ENCODE measurements at places on chromosomes 2 and 18.

- DNase-seq: no peak
Observed at GRCh38 chr2:96788442-96789244, 27.4 kb upstream of the CNNM3 start.

GRCh38 chr2:172280571-172281361 is 146.6 kb upstream of the ITGA6 start:
- no peak for DNase-seq

DNA sequence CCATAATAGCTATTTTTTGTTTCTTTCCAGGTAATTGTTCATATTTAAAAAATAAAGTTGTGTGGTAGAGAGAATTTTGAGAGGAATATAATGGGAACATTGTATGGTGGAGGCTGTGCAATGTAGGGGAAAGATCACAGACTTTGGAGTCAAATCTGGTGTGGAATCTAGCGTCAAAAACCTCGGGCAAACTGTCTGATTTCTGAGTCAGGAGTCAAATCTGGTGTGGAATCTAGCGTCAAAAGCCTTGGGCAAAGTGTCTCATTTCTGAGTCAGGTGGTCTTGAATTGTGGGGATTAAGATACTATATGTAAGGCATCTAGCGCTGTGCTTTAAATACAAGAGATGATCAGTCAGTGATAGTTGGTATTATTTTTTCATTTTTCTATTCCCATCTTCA is 5.1 kb downstream of the PTPN4 start:
- no peak for DNase-seq

DNA sequence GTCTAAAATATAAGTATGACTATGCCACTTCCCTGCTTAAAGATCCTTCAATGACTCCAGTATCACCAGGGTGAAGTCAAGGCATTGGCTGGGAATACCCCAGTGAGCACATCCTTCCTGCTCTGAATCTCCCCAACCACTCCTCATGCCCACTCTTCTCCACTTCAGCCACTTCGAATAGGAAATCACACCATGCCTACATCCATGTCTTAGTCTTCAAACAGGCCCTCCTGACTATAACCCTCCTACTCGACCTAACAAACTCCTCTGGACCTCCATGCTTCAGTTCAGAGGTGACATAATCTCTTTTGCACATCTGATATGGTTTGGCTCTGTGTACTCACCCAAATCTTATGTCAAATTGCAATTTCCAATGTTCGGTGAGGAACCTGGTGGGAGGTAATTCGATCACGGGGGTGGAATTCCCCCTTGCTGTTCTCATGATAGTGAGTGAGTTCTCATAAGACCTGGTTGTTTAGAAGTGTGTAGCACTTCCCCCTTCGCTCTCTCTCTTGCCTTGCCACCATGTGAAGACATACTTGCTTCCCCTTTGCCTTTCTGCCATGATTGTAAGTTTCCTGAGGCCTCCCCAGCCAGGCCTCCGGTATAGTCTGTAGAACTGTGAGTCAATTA is 87.8 kb upstream of the TFCP2L1 start:
- DNase-seq: no peak

- DNase-seq: no peak
Observed at GRCh38 chr2:232455426-232456255, at the start of gene ALPI. Gene ALPI, plus strand, starts transcription at chr2:232456153. Its CDS starts 47 bp downstream, at chr2:232456200.

DNA sequence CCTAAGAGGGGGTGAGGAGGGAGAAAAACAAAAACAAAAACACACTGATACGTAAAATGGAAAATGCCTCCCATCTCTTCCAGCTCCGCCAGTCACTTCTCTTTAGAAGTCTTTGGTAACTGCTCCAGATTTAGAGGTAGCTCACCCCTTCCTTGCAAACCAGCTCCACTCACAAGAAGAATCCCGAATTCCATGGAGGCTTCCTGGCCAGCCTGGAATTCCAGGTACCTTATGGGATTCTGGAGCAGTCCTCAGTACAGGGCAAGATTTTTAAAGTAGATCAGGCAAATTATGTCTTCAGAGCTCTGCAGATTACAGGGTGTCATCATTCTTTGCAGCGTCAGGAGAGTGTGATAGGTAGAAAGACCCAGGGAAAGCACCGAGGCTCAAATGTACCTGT is 4.8 kb downstream of the STON1 start:
- no peak for DNase-seq

- no peak for DNase-seq
Observed at GRCh38 chr2:209864716-209865295, 93.2 kb downstream of the UNC80 start.

DNA sequence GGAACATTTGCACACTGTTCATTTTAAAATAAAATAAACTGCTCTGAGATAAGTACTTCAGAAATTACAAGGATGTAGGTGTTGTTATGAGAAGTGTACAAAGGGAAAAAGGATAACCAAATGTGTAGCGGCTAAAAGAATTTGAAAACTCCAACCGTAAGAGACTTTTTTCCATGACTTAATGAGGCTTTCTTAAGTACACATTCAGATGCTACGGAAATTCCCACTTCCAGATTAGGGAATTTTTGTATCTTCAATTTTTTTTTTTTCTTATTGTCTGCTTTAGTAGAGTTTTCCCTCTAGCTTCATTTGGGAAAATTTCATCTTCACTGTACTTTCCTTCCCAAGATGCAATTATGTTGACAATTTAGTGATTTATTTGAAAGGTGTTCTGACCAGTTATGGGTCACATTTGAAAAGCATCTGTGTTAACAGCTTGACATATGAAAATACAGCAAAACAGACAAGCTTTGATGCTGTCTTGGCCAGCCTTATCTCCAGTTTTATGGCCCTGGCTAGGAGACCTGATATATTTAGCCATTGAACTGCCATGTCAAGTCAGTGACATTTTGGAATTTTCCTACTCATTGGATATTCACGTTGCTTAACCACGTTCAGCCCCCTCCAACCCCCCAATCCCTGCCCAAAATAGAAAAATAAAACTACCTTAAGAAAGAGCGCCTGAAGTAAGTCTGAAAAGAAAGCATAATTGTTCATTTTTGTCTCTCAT is 105.6 kb downstream of the FEZ2 start:
- DNase-seq: no peak

DNA sequence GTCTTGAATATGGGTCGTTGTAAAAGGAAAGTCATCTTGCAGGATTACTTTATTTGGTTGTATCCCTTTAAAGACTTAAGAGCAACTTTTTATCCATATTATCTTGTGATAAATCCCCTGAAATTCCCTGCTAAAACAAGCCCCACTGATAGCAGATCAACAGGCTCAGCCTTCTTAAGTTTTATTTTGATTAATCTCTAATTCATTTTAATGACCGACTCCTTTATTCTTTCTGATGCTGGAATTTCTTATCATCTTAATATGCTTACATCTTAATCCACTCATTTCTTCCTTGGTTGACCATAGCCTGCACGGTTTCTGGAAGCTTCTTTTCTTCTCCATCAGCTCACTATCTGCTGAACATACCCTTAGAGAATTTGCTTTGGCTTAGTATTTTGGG is 188.5 kb upstream of the CCDC68 start:
- DNase-seq: no peak

DNA sequence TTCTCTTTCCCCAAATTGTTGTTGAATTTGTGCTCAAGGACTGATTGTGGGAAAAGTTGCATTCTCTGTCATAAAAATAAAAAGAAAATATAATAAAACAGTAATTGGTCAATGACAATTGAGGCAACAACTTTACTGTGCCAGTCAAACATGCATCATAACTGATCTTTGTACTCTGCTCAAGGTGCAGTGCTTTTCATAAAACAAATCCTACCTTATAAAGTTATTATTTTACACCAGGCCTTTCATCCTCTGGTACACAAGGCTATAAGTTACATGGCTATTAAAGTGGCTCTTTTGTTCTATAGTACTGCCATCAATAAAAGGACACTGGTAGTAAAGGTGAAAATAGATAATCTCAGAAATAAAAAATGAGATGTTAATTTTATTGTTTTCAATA is 761.9 kb downstream of the SATB2 start:
- no peak for DNase-seq

DNA sequence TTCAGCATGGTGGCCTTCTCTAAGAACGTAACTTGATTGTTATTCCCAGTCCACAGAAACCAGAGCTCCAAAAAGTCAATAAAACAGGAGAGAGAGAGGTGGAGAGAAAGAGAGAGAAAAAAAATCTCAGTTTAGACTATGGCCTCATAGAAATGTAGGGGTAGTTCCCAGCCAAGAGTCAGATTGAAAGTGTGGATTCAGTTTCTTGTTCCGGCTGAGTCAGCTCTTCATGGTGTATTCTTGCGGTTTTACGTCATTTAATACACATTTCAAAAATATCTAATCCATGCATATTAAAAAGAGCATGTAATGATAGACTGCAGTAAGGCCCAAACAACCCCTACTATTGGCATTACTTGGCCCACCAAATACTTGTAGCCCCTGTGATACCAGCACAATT is 303.9 kb downstream of the ETAA1 start:
- no peak for DNase-seq

DNA sequence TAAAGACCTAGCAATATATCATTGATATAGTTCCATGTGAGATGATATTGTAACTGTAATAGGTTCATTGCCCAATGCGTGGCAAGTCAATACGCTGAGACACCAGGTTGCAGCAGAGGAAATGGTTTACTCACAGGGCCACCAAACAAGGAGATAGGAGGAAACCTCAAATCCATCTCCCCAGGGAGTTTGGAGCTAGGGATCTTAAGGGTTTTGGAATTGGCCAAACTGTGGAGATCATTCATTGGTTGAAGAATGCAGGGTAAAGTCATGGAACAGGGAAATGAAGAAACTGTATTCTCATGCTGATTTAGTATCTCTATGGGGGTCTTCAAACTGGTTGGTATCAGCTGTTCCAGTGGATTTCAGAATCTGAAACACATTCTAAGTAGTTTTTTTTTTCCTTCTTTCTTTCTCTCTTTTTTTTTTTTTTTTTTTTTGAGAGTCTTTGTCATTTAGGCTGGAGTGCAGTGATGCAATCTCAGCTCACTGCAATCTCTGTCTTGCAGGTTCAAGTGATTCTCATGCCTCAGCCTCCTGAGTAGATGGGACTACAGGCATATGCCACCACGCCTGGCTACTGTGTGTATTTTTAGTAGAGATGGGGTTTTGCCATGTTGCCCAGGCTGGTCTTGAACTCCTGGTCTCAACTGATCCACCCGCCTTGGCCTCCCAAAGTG is 30.7 kb upstream of the PPM1B start:
- no peak for DNase-seq

DNA sequence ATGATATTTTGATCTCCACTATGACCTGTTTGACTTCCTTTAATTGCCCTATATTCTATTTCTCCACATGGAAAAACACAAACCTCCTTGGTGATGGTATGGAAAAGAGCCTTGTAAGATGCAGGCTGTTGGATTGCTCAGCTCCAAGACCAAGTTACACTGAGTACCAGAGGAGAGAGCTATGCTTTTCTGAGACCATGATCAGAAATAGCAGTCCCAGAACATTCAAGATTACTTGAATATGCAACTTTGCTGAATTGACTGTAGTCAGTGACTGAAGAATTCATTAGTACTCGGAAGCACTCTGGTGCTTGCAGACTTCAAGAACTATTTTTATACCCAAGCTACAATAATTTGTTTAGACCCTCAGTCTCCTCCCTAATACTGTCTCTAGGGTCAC is 310.6 kb upstream of the FSIP2 start:
- no peak for DNase-seq

GRCh38 chr2:204453730-204454167 is 91.5 kb upstream of the PARD3B start:
- no peak for DNase-seq

DNA sequence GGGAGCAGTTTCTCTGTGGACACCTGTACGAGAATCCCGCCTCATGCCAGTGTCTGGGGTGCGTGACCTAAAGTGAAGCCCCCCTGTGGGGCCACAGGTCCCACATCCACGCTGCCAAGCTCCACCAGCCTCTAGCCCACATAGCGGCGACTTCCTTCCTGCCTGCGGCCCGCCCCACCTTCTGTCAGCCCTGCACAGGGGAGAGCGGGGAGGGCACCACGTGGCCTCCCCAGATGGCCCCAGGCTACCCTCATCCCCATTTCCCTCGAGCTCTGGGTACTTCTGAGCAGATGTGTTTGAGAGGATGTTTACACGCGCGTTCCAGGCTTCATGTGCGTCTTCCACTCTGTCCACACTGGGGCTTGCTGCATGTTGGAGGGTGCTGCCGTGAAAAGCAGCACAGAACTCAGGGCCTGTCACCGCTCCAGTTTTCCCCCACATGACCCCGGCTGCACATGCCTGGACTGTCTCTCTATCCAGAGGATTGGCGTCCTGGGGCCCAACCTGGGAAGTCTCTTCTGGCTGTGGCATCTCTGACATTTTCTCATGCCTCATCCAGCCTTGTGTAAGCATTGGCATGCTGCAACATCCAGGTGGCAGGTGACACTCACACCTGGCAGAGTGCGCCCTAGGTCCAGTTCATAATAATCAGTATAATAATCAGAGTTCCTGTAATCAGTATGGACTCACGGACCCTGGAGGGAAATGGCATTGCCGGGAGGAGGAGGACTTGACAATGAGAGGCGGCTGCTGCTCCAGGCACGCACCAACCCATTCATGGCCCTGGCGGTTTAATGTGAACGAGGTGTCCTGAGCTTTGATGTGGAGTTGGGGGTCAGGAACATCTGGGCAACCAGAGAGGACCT is 146.3 kb upstream of the TWIST2 start:
- no peak for DNase-seq

- DNase-seq: no peak
Observed at GRCh38 chr2:29267720-29268119, 152.5 kb downstream of the CLIP4 start.

GRCh38 chr2:197668296-197668695 is 7.1 kb downstream of the RFTN2 start:
- no peak for DNase-seq

Data from stimulated activated CD8-positive, alpha-beta memory T cell treated with anti-CD3 and anti-CD28 coated beads, Interleukin-2, amount 100 ng/mL, for 48 hours (primary cell).